DND-41 (cell line): ENCODE measurements at places on chromosomes 16 and 17.

- DNase-seq = no peak
Observed at GRCh38 chr17:71217769-71218168, 903.1 kb upstream of the SOX9 start.

GRCh38 chr16:56351481-56351880, 73.9 kb downstream of the AMFR start:
- no peak for DNase-seq

- DNase-seq = no peak
Observed at GRCh38 chr17:46765453-46765852, 53.0 kb downstream of the WNT3 start.

- DNase-seq = no peak
Observed at GRCh38 chr16:19169082-19169639, 1.1 kb downstream of the SYT17 start.

GRCh38 chr16:636206-637080, at the start of gene METTL26:
TSS of gene METTL26 (minus strand) at chr16:636305. CDS start at chr16:636290, 15 bp downstream.
- peak; percentile 96 for DNase-seq
